ENCODE measurements at places on chromosomes 6 and 20. TPM values are rescaled to one million over a fixed set of nuclear protein-coding genes. Genes with fewer than 3 reads are reported as not detected.
A peak's percentile ranks its signal among the peaks of the same experiment; 100 is the strongest.

DNA sequence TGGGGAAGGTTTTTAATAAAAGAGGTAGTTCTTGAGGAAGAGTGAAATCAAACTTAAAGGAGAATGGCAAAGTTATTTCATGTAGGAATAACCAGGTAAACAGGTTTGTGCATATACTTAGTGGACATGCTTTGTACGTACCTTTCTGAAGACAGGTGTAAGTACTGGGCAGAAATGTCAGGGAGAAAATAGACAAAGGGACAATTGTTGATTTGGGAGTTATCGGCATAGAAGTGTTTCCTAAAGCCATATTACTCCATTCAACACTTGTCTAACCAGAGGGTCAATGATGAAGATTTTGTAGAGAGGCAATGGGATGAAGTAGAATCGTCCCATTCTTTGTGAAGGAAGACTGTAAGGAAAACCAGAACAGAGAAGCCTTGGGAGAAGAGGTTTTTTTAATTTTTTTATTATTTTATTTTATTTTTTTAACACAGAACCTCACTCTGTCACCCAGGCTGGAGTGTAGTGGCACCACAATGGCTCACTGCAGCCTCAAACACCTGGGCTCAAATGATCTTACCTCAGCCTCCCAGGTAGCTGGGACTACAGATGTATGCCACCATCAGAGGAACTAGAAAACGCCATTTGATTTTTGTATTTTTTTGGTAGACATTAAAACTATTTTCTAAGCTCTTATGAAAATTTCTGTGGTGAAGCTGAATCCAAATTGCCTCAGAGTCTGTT lies 18.0 kb downstream of the SMAP1 start:
- DNase-seq, result no peak

- DNase-seq, result no peak
Observed at GRCh38 chr20:36613974-36614373, 8.4 kb downstream of the RAB5IF start.

- DNase-seq, result no peak
Observed at GRCh38 chr6:35410131-35410530, 42.0 kb upstream of the FANCE start.

DNA sequence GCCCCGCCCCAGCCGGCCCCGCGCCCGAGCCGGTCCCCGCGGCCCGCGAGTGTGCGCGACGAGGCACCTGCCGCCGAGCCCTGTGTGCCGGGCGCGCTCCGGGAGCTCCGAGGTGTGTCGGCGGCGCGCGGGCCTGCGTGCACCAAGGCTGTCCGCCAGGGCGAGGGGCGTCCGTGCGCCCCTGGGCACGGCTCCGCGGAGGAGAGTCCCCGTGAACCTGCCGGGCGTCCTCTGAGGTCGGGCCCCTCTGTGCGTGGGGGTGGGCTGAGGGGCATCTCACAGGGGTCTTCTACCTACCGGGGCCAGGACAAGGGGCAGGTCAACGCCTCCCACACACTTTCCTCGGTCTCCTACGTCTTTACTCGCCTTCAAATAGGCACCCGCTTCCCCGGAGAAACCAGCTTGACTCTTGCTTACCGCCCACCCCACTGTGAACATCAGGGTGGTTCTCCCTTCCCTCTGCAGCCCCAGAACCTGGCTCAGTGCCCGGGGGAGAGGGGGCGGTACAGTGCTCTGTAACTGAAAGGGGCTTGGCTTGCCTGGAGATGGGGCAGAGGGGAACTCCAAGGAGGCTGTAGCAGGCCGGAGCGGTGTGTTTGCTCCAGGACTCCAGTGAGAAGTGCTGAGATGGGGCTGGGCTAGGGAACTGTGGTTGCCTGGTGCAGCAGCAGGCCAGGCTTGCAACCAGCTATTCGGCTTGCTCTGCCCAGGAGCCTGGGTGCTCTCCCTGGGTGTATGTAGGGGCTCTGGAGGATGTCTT lies at the start of gene SAMD10:
Gene SAMD10 (minus strand): TSS at position 86 of the 760 bp plus-strand sequence. CDS start 175 bp downstream, outside the sequence.
- DNase-seq, result no peak

DNA sequence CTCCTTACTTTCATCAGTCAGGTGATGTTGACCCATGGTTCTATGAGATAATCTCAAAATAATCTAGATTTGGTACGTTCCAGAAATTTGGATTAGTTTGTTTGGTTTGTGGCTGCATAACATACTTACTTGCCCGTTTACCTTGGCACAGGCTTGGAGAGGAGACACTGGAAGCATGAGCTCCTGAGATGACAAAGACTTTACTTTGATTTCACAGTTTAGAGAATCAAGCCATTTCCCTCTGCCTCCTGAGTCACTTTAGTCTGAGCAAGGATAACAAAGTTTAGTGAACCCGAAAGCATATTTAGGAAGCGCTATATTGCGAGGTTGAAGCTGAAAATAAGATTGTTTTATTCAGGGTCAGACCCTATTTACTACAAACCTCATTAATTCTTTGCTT lies 643.4 kb downstream of the QKI start:
- DNase-seq, result no peak

GRCh38 chr6:121885399-121886152 lies 450.1 kb downstream of the GJA1 start:
- peak; percentile 99 for DNase-seq

DNA sequence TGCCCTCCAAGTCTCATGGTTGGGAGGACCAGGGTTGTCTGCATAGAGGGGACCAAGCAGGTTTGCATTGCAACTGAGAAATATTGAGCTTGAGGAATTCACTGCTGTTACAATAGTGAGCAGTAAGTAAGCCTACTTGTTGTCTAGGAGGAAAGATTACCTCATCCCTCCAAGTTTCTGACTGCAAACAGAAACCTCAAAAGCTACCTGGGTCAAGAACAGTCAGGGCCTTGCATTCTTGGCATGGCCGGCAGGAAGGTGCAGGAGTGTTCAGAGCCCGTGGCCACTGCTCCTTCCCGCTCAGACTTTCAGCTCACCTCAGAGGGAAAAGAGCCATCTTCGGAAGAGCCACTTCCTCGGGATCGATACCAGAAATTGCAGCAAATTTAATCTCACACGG lies 46.0 kb upstream of the DOK5 start:
- no peak for DNase-seq

GRCh38 chr6:158152659-158153058 lies 15.4 kb downstream of the SERAC1 start:
- DNase-seq, result no peak

DNA sequence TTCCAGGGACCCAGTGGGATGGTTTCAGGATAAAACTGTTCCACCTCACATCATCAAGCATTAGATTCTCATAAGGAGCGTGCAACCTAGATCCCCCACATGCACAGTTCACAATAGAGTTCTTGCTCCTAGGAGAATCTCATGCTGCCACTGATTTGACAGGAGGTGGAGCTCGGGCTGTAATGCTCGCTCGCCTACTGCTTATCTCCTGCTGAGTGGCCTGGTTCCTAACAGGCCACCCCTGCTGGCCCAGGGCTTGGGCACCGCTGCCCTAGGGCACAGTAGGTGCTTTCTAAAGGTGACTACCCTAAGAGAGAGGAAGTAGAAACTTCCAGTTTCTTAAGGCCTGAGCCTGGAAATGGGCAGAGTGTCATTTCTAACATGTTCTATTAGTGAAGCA lies 656.9 kb downstream of the PRKN start:
- DNase-seq, result no peak

DNA sequence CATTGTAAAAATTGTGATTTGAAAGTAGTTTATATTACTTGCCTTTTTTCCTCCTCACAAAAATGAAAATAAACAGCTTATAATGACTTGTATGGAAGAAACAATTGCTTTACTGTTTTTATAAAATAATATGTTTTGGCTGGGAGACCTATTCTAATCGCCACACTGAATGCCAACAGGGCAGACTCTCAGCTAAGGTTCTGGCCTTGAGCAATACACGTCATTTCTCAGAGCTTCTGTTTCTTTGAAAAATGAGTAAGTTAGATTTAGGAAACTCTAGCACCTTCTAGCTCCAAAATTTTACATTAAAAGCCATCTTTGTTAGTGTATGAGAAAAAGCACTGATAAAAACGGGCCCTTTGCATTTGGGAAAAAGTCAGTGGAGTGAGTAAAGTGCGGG lies 166.6 kb downstream of the ARID1B start:
- no peak for DNase-seq

CCN6 gene
- total RNA-seq, result not detected

ARMH2 gene
- not detected for total RNA-seq

DDX43 gene
- total RNA-seq, result 0.86 TPM

RIN2 gene
- 57.7 TPM for total RNA-seq

GSTA3 gene
- not detected for total RNA-seq

FRMD1 gene
- not detected for total RNA-seq

KCNB1 gene
- total RNA-seq, result not detected
